ENCODE measurements at places on chromosomes 3 and 15.

DNA sequence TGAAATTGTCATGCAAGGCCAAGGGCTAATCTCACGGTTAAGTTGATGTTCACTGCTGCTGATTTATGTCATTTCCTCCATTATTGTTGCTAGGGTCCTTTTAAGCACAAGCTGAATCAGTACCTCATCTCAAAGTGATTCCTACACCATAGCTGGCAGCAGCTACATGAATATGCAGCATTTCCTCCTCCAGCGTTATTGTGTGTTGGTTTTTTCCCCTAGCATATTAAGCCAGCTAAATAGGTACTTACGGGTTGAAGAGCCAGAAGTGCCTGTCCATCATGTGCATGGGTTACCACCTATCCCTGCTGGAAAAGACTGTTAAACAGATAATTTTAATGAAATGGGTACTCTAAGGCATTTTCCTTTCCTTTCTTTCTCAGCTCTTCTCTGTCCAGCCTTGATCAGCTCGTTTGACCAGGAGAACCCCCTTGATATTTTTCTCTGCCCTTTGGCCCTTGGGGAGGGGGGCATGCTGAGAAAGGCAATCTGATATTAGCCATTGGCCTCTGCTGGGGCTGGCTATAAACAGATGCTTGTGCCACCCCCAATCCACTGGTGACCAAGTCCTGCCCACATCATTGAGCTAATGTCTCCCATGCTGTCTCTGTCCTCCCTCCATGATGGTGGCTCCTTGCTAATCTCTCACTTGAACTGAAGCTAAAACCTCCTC lies 115.6 kb upstream of the PLXNA1 start:
- DNase-seq: no peak

DNA sequence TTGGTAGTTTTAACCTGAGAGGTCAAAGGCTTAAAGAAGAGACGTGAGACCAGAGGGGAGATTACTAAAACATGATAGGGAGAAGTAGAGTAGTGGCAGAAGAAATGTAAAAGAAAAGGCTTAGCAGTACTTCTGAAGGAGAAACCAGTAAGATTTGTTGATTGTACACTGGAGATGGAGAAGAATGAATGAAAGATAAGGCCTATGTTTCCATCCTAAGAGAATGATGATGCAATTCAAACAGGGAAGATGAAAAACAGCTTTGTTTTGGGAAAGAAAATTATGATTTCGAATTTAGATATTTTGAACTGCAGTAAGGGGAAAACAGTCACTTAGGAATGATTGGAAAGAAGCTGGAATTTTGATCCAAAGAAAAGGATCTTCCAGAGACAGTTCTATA lies 97.4 kb upstream of the PLXND1 start:
- DNase-seq: no peak

DNA sequence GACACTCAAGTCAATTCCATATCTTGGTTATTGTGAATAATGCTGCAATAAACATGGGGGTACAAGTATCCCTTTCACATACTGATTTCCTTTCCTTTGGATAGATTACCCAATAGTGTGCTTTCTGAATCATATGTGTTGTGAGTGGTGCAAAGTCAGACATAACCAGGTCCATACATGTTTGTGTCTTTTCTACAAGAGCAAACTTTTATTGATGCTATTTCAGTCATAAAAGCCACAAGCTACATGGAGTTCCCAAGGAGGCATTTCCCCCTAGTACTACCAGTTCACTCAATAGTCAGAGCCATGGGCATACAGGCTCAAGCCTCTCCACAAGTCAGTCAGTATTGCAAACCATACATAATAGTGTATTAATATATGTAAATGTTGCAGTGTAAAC lies 10.1 kb downstream of the CEP63 start:
- DNase-seq: no peak

- DNase-seq: no peak
Observed at GRCh38 chr3:12944849-12945248, 103.5 kb upstream of the RPL32 start.

DNA sequence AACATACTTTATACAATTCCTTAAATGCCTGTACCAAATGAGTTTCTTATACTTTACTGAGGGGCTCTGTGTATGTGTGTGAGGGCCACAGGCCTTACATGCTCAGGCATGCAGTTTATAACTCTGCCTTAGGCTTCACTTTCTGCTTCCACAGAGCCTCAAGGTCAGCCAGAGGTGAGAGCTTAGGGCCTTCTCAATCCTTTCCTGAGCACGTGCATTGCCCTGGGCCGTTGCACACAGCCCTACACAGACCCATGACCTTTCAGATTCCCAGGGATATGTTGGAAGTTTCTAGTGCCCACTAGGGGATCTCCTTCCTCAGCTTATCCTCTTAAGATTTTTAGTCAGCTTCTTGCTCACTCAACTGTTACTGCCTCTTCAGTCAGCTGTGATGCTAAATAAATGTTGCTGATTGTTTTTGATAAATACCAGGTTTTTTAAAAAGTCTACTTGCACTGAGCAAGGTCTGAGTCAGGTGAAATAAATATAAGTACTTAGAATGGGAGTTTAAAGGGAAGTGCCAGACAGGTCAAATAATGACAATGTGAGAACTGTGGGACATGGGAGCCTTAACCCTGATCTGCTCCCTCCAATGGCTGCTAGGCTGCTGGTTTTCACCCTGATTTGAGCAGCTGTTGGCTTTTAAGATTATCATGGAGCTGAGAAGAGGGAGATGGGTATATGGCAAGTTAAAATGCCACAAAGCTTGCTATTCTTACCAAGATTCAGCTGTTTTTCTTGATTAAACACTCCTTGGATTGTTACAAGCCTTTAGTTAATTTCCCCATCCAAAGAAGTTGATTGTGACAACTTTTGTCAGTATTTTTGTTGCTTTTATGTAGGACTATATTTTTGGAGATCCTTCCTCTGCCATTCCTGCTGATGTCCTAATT lies 169.5 kb downstream of the PLD1 start:
- DNase-seq: peak; percentile 10

DNA sequence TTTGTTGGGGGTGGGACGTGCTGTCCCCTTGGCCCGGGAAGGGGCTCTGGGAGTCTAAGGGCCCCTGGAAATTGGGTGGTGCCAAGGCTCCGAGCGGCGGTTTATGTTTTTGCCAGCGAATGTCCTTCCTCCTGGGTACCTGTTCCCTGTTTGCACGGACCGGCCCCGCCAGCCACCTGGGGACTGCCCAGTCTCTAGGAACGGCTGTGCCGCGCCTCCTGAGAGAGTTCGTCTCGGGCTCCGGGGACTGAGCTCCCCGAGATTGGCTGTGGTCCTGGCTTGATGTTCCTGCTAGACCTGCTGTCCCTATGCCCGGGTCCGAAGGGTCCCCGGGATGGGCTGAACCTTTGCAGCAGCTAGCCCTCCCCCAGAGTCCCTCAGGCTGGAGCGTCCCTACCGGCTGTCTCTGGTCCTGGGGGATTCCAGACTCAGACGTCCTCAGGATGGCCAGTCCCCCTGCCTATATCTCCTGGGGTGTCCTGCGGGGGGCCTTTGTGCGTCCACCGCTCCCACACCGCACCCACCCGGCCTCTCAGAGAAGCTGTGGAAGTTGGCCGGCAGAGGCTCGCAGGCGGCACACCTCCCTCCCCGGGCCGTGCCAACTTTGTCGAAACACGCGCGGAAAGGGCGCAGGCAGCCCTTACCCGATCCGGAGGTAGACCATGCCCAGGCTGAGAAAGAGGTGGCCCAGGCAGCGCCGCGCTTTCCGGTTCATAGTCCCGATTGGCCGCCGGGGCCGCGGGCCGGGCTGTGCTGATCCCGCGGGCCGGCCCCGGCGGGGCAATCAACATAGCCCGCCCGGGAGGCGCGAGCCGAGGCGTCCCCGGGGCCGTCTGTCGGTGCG lies 547 bp downstream of the WNT7A start:
- DNase-seq: peak; percentile 32

GRCh38 chr3:63986831-63987230 lies 36.5 kb downstream of the PSMD6 start:
- DNase-seq: no peak

DNA sequence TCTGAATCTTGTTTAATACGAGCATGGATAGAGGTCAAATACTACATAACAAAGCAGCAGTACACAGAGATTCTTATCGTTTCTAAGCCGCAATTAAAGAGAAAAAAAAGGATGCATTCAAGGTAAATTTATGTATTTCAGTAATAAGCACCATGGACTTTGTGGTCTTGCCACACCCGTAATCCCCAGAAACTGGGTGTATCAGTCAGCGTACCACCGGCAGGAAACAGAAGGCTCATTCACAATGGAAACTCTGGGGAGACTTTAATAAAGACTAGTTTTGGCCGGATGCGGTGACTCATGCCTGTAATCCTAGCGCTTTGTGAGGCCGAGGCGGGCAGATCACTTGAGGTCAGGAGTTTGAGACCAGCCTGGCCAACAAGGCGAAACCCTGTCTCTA lies 81.9 kb upstream of the ZNF280D start:
- DNase-seq: peak; percentile 87

GRCh38 chr3:171824824-171825221 lies 14.5 kb upstream of the PLD1 start:
- peak; percentile 34 for DNase-seq

All from SW480 (cell line).